ENCODE measurements at places on chromosomes 5 and 9.

GRCh38 chr5:17228821-17229291 lies 11.4 kb downstream of the BASP1 start:
- DNase-seq, result no peak

DNA sequence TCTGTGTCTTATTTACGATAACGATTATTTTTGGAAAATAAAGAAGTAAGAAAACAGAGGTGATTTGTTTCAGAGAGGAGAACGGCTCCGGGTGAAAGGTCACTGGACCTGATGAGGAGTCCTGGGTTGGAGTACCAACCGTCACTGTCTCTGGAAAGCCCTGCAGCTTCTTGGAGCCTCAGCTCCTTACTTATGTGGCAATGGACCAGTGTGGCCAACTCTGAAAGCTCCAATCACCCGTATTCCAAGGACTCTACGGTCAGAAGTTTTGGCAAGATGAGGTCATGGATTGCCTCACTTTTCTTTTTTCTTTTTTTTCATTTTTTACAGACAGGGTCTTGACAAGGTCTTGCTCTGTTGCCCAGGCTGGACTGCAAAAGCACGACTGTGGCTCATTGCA lies 84.8 kb downstream of the KLF4 start:
- no peak for DNase-seq

- DNase-seq, result no peak
These were observed 1.5 kb downstream of the PCSK1 start for GRCh38 chr5:96431376-96432187.

DNA sequence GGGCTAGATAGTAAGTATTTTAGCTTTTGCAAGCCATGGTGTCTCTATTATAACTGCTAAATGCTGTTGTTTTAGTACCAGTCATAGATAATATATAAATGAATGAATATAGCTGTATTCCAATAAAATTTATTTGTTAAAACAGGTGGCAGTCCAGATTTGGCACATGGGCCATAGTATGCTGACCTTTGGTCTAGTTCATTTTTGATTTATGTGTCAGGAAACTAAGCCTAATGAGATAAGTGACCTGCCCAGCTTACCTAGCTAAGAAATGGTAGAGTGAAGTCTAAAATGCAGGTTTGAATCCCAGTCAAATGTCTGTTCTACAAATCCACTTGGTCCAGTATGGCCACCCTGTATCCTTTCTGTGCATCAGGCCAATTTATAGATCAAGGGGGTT lies 139.3 kb downstream of the ALDH1A1 start:
- no peak for DNase-seq

- DNase-seq, result no peak
These were observed 146.1 kb downstream of the GAS1 start for GRCh38 chr9:86801246-86801645.

All from effector memory CD4-positive, alpha-beta T cell (primary cell).